GDM1 (cell line): ENCODE measurements at places on chromosomes 11 and 22.
A peak's percentile ranks its signal among the peaks of the same experiment; 100 is the strongest.

GRCh38 chr11:65898656-65899355, 1.4 kb downstream of the FOSL1 start:
- no peak for DNase-seq

DNA sequence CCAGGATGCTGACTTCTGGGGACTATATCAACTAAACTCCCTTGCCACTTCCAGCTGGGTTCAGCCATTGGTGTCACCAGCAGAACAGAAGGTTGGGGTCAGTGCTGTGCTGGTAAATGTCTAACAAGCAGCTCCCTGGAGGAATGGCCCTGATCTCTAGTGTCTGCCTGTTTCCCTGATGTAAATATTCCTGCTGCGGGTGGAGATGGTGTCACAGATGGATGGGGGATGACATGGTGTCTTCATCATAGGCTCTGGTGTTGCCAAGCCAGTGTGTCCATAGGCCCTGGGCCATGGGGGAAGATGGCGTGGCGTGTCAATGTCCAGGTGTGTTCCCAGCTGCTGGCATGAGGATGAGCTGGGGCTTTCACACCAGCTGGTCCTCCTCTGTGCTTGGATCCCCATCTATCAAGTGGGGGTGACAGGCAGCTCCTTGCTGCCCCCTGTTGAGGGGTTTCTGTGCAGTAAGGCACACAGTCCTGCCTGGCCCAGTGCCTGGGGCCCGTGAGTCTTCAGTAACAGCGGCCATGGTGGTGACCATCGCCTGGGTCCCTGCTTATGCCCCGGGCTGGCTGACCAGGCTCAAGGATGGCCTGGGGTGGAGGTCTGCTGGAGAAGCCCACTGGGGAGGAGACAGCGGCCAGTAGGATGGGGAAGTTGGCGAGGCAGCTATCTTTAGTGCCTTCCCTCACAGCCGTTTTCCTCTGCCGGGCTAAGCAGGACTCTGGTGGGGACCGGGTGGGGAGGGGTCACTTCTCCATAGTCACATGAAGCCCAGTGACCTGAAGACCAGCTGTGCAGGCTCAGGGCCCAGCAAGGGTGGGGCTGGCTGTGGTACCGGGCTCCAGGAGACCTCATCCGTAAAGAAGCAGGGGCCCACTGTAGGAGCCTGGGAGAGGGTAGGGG, 12.7 kb downstream of the RPL3 start:
- no peak for DNase-seq

GRCh38 chr22:19554834-19555404, 30.7 kb upstream of the CLDN5 start:
- DNase-seq = no peak

- no peak for DNase-seq
Observed at GRCh38 chr11:69529001-69529400, 47.5 kb downstream of the LINC01488 start.

DNA sequence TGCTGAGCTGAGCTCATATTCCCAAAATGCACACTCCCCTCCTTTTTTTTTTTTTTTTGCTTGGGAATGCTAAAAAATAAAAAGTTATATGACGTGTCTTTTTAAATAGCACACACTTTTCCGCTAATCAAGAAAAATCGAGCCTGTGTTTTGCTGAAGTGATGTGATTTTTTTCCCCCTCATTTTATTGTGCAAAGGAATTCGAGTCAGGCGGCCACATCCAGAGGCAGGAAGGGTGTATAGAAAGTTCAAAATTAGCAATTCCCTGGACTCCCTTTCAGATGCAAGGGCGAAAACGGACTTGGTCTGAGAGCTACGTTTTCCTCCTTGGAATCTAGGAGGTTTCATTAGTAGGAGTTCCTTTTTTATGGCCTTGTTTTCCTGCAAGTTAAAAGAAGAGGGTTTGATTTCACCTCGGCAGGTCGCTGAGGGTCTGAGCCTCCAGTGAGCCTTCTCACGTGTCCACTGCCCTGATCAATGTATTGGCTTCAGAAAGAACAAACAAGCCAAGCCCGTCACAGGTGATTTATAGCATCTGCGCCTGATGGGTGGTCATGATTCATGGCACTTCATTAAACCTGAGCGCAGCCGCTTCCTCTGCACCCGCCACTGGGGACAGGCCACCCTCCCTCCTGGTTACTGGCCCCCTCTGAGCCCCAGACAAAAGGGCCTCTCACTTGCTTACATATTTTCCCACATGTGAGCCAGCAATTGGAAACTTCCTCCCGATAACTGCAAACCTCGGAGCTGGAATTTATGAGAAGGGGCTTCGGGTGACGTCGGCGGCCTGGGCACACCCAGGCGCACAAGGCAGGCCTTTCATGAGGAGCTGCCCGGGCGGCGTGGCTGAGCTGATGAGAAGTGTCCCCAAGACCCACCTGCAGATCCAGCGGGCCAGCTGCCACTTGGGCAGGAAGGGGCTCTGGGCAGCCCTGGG, 64.4 kb upstream of the LINC01488 start:
- DNase-seq = no peak

DNA sequence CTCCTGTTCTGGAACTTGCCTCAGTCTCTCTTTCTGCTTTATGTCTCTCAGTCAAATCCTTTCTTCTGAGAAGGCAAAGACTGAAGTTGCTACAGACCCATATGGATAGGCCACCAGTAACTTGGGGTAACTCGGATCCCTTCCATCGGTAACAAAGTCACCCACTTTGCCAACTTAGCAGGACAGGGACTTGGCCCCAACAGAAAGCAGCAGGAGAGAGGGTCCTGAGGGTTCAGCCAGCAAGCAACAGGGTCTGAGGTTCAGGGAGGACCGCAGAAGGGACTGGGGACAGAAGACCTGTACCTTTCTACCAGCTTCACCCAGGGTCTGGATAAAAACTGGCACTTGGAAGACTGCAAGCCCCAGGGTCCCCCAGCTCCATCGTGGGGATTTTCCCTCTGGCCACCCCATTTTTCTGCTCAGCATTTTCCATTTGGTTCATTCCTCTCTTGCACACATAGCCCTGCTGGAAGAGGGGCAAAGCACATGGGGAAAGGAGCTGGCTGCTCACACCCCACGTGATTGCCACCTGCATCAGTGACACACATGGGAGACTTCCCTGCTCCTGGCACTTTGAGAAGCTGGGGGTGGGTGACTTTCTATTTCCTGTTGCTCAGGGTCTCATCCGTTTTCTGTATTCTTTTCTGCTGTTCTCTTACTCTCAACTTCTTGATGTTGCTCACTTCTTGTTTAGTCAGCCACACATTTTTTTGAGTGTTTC, 34.6 kb upstream of the GNAZ start:
- DNase-seq = no peak

- DNase-seq = no peak
Observed at GRCh38 chr11:111107501-111107900, 138.0 kb upstream of the POU2AF2 start.

GRCh38 chr22:22342697-22343580, 98.4 kb downstream of the VPREB1 start:
- peak; percentile 39 for DNase-seq

- no peak for DNase-seq
Observed at GRCh38 chr11:122103321-122103720, 12.7 kb downstream of the BLID start.

DNA sequence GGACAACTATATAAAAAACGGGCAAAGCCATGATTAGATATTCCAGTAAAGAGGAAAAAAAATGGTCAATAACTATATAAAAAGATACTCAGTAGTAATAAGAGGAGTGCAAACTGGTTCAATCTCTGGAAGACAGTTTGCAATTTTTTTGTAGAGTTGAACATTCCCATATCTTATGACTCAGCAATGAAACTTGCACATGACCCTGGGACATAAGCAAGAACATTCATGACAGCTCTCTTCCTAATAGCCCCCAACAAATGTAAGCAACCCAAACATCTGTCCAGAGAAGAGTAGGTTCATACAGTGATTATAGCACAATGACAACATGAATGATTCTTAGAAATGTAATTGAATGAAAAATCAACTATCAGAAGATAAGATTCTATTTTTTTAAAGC, 21.8 kb upstream of the CSF2RB start:
- no peak for DNase-seq

DNA sequence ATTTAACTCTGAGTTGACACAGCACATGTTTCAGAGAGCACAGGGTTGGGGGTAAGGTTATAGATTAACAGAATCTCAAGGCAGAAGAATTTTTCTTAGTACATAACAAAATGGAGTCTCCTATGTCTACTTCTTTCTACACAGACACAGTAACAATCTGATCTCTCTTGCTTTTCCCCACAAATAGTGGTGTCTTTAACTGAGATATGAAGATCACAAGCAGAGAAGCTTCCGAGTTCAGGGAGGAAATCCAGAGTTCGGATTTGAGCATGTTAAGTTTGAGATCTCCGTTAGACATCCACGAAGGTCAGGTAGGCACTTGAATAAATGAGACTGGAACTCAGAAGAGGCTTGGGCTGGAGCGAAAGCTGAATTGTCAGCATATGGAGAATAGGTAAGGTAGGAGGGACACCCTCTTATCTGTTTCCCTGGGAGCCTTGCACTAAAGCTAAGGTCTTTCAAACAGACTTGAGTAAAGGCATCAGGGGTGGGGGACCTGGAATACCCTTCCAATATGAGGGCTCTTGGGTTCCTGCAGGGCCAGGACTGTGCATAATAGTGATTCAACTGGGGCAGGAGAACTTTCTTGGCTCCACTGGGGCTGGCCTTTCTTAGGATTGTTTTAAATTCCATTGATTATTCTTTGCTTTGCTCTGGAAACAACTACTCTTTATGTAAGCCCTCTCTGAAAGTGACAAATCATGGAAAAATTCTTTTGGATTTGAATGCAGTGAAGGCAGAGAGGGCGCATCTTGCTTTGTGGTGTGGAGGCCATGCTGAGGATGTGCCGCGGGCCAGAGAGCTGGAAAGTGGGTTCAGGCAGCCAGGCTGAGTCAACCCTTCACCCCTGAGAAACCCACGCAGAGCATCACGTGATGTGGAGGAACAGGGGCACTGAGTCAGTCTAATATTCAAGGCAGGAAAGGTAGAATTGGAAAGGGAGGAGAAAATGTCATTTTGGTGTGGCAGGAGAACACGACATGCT, 62.7 kb upstream of the AMPD3 start:
- DNase-seq = no peak

DNA sequence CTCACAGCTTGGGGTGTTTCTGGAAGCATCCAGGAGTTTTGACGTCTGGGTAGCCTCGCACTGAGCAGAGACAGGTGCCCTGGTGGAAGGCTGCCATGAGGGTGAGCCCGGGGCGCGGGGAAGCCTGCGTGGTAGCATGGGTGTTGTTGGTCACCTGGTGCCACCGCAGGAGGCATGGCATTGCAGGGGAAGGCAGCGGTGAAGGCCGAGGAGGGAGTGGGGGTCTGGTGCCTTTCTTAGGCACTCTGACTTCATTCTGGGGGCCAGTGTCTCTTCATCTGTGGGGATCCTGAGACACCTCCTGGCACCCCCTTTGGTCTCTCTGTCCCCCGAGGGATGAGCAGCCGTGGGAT, 271.2 kb downstream of the TBC1D22A start:
- no peak for DNase-seq

DNA sequence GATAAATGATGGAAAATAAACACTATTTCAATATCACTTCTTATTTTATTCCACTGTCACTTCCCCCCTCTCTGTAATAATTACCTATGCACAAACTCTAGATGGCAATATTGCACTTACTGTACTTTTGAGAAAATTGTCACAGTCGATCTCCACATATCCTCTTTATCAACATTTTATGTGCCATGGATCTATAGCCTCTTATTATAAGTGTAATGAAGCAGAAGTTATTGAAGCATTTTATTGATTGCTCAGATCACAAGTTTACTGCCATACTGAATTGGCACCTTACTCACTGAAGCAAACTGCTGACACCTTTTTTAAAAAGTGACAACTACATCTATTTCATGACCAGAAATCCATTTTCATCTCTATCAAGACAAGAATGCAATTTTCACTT, 133.4 kb downstream of the DCDC1 start:
- DNase-seq = no peak
